Stimulated activated CD4-positive, alpha-beta T cell treated with anti-CD3 and anti-CD28 coated beads, Interleukin-1b, Interleukin-23, amount 100 ng/mL, for 24 hours (primary cell): ENCODE measurements at places on chromosomes 4 and X.

GRCh38 chrX:133908223-133908955, 77.0 kb downstream of the GPC3 start:
- no peak for DNase-seq

DNA sequence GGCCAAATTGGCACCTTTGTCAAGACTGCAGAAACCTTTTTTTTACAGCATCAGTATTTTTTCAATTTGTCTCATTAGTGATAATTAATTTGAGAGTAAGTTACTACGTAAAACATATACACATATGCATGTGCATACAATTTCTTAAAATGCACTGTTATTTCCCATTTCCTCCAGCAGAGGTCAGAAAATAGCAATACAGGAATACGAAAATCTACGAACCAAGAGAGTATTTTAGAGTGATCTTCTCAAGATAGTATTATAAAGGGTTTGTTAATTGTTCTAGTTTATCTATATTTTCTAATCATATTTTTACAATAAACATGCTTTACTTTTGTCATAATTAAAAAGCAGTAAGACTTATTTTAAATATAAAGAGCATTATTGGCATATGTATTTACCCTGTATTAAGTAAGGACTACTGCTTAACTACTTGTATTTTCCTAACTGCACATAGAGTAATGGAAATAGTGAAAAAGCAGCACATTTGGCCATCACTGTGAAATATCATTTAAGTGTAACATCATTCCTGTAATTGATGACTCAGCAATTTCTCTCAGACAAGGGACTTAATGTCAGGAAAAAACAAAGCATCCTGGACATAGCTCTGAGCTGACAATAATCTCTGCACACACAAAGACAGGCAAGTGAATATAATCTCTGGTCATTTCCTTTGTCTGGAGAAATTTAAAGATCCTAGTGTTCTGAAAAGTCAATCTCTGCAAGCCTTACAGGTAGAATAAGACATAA, 45.6 kb downstream of the MAOB start:
- DNase-seq, result no peak

- no peak for DNase-seq
Observed at GRCh38 chr4:60089546-60090273, 1110.4 kb upstream of the ADGRL3 start.

DNA sequence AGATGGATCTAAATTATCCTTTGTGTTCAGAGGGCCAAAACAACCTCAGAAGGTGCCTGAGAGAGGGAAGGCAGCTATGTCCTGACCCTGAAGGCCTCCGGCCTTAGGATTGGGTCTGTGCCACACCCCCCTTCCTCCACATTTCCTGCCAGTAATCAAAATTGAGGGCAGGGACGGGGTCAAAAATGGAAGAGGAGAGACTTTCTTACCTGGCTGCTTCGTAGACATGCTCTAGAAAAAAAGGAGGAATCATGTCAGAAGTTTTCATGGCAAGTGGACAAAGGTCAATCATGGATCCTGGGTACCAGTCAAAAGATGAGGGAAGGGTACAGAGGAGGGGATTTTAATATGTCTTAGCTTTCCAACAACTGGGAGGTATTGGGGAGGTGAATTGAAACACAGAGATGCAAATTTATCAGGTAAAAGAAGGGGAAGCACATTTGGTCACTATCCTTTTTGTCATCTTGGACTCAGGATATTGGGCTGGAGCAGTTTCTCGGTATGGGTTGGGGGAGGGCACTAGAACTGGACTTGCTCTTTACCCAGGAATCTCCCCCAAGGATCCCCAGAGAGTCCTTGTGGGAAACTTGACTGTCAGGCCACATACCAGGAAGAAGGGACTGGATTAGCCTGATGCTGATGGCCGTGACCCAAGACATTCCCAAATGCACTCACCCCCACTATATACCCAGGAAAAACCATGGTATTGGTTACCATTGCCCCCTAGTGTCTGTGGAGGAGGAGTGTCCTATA, 17.1 kb downstream of the VSIG4 start:
- no peak for DNase-seq

- DNase-seq, result no peak
Observed at GRCh38 chr4:151804821-151805220, 44.0 kb upstream of the GATB start.

GRCh38 chr4:17941731-17942130, 79.8 kb downstream of the LCORL start:
- no peak for DNase-seq

- no peak for DNase-seq
Observed at GRCh38 chr4:3369781-3370674, 71.7 kb upstream of the HGFAC start.

DNA sequence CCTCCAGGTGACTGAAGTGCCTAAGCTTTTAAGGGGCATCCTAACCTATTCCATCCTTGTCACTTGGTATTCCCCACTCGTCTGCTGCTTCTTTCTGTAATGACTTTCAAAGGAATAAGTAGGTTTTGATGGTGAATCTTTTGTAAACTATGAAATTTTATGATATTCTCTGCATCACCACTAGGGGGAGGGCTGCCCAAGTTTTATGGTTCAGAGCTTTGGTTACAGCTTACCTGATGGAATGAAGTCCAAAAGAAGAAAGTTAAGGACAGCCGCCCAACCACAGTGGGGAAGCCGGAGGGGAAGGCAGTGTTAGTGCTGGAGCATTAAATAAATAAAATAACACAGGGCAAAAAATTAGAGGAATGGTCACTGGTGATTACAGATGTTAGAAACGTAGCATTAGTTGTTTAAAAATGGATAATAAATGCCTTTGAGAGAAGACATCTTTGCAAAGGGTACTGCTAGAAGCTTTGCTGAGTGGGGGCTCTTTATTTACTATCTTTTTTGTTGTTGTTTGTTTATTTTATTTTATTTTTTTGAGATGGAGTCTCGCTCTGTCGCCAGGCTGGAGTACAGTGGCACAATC, 204.9 kb downstream of the GBA3 start:
- no peak for DNase-seq

- no peak for DNase-seq
Observed at GRCh38 chr4:108107101-108107500, 61.6 kb downstream of the LEF1 start.

DNA sequence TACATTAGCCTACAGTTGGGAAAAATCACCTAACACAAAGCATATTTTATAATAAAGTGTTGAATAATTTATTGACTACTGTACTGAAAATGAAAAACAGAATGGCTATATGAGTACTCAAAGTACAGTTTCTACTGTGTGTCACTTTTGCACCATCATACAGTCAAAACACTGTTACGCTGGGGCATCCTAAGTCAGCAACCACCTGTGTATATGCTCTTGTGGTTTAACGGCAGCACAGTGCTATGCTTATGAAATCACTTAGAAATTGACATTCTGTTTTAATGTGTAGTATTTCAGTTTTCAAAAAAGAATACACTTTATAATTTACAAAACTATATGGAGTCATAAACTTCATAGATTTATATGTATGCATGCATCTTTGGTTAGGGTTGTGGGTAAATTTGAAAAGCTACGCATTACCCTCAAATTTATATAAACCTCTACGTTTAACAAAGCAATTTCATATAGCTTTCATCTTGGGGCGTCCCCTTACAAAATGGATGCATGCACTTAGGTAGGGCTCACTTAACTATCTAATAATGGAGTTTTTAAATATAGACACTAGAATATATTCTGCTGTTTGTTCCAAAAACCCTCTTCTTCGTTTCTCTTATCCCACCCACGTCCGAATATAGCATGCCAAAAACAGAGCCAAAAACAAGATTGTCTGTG, 690 bp upstream of the NEIL3 start:
- DNase-seq, result no peak

DNA sequence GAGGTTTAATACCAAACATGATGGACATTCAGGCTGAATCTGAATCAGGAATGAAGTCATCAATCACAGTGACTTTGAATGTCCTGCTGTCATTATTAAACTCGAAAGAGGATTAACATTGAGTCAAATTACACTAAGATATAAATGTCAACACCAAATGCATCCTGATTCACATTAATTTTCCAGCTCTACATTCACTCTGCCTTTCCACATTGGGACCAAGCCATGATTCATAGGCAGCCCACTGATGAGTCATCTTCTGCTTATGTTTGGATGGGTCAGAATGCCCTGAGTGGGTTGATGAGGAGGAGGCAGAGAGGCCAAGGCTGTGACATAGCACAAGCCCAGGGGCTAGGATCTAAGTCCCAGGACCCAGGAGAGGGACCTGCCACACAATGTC, 247.6 kb upstream of the RPS6KA3 start:
- no peak for DNase-seq

GRCh38 chrX:72492499-72492898, 80.1 kb downstream of the HDAC8 start:
- DNase-seq, result no peak

GRCh38 chrX:26109142-26109541, 29.0 kb upstream of the MAGEB18 start:
- DNase-seq, result no peak

- DNase-seq, result no peak
Observed at GRCh38 chr4:146439437-146439836, 82.3 kb downstream of the SLC10A7 start.

DNA sequence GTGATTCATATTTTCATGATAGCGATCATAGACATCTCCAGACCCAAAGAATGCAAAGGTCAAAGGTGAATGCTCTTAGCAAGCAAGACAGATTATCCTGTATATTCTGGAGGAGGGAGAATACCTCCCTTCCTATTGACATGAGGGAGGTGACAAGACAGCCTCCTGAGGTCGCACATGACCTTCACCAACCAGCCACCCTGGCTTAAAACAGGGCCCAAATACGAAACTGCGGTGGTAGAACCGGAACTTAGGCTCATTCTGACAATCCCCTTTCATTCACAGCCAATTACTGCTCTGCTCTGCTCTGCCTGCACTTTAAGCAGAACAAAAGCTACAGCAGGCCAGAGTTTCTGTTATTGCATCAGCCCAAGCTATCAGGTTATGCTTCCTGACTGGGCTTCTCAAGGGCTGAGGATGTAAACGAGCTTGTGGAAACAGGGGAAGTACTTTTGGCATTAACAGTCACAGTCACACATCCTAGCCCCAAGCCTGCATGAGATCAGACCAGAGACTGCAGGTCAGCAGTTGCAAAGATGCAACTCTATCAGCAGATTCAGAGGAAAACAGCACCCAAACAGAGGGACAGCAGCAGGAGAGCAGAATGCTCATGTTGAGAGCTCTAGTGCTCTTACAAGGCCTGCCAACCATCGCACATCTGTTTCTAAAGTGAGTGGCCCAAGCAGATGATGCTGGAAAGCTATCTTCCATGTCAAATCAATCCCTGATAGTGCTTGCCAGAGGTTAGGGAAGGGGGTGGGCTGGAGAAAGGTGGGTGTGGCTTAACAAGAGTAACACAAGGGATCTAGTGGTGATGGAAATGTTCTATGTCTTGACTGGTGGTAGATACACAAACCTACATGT, 51.3 kb upstream of the MAP3K15 start:
- no peak for DNase-seq

DNA sequence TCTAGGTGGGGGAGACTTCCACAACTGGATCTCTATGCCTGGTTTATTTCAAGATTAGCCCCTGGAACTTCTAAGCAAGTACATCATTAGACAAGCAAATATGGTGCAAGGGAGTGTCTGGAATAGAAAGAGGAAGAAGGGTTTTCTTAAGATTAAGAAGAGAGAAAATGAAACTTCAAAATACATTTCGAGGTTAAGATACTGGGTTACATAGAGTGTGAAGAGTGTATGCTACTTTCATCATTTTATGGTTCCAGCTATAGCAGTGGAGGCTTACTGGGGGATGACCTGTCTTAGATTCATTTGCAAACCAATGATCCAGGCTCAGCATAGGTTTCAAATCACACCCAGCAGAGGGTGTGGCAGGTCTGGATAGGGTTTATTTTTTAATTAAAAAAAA, 144.4 kb upstream of the GATB start:
- DNase-seq, result no peak

- no peak for DNase-seq
Observed at GRCh38 chr4:17448689-17449088, 63.2 kb downstream of the QDPR start.
